Small intestine (tissue), 16 donors: ENCODE measurements at places on chromosomes 16 and 17.
A peak's percentile ranks its signal among the peaks of the same experiment; 100 is the strongest.

DNA sequence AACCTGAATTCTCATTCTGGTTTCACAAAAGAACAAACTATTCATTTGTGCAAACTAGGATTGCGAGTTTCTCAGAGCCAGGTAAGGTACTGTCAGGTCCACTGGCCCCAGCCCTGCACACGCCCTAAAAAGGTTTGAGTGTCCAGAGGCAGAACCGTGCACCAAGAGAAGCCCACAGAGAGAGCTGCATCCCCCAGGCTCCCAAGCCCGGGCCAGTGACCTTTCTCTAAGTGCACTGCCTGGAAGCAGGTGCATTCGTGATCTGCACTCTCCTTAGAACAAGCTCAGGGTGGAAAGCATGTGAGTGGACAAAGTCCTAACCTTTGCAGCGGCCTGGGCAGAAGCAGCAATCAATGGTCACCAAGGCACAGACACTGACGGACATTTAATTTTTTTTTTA, 26.8 kb downstream of the MEAK7 start:
- DNase-seq = no peak
- peaks cover 8% of the 10 kb centered on the region for H3K36me3 ChIP-seq
- no peak overlapping the region for H3K27ac ChIP-seq
- no peaks in the 10 kb centered on the region for H3K27me3 ChIP-seq
- no peaks in the 10 kb centered on the region for H3K4me1 ChIP-seq
- H3K4me3 ChIP-seq = no peak overlapping the region

DNA sequence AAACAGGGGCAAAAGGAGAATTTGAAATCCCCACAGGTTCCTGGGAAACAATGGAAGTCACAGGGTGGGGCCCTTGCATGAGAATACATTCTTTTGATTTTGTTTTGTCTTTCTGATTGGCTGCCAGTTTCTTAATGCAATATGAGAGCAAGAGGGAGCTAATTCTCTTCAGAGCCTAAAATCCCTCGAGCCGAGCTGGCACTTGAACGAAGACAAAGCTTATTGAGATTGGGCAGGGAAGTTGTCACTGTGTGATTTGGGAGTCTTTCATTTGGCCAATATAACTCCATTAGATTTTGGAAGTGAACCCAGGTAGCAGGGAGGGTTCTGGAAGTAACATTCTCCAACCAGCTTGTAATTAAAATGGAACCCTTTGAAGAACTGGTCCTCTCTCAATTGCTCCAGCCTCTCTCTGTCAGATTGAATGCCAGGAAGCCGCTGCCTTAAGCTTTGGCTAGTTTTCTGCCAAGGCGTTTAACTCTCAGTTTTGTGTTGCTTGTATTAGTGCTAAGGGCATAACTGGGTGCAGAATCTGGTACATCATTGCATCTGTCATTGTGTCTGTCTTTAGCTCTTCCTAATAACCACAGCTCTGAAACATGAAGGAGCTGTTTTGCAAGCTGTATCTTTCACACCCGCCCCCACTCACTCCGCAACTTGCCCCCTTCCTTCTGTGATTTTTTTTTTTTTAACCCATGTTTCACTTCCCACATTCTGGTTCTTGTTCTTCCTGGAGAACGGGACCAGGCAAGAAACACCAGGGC, 272.0 kb downstream of the MAF start:
- H3K27me3 ChIP-seq = no peaks in the 10 kb centered on the region
- peaks cover 13% of the 10 kb centered on the region for H3K4me1 ChIP-seq
- DNase-seq = no peak

DNA sequence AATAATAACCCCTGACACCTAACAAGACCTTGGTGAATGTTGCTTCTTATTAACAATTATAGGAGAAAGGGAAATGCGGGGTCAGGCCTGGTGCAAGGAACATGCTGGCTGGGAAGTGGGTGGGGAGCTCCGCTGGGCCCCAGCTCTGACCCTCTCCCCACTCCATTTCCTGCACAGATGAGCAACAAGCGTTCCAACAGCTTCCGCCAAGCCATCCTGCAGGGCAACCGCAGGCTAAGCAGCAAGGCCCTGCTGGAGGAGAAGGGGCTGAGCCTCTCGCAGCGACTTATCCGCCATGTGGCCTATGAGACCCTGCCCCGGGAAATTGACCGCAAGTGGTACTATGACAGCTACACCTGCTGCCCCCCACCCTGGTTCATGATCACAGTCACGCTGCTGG, 23.0 kb downstream of the RHBDL3 start:
- peaks cover 3% of the 10 kb centered on the region for H3K27me3 ChIP-seq
- no peak for DNase-seq
- no peak overlapping the region for H3K27ac ChIP-seq
- H3K36me3 ChIP-seq = no peaks in the 10 kb centered on the region

DNA sequence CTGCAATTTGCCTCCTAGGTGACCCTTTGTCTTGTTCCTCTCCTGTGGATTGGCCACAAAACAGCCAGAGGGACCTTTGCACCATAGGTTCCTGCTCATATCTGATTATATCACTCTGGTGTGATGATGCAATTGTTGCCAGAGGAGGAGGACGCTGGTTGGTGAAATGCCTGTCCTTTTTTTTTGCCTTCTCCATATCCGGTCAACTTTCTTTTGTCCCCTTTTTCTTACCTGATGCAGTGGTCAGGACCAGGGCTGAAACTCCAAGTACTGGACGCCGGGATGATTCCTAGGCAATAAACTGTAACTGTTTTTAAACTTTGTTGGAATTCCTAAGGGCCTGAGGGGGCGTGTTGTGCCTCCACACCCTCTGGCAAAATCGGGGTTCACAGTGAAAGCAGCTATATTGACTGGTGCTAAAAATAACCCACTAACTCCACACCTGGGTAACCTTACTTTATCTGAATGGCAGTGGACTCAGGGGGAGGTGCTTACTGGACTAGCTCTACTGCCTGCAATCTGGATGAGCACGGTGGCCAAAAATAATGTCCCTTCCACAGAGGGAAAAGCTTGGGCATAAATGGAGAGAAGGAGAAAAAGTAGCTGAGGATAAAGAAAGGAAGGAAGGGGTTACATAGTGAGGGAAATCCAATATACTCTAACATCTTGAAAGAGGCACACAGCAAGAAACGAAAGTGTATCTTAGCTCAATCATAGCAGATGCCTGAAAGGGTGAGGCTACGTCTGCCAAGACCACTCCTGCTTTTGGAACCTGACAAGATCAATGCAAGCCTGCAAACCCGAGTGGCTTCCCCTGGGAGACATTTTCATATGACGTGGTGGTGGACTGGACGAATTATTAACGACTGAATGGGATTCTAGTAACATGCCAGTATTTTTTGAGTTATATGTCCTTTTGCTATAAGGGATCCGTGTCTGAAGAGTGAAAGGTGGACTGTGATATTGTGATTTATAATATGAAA, 28.4 kb upstream of the ZNF423 start:
- peaks cover 49% of the 10 kb centered on the region for H3K4me1 ChIP-seq
- DNase-seq = peak; percentile 84
- peak overlapping the region; percentile 86 for H3K27ac ChIP-seq
- H3K27me3 ChIP-seq = peaks cover under 1% of the 10 kb centered on the region
- H3K36me3 ChIP-seq = no peaks in the 10 kb centered on the region

- H3K4me3 ChIP-seq = no peak overlapping the region
- no peaks in the 10 kb centered on the region for H3K4me1 ChIP-seq
- no peaks in the 10 kb centered on the region for H3K27me3 ChIP-seq
- no peaks in the 10 kb centered on the region for H3K36me3 ChIP-seq
- no peak overlapping the region for H3K27ac ChIP-seq
These were observed 255.9 kb downstream of the CEP112 start for GRCh38 chr17:65936013-65936412.

GRCh38 chr17:15882777-15883176, 62.2 kb upstream of the ADORA2B start:
- no peaks in the 10 kb centered on the region for H3K36me3 ChIP-seq
- no peaks in the 10 kb centered on the region for H3K27me3 ChIP-seq
- H3K4me1 ChIP-seq = no peaks in the 10 kb centered on the region

DNA sequence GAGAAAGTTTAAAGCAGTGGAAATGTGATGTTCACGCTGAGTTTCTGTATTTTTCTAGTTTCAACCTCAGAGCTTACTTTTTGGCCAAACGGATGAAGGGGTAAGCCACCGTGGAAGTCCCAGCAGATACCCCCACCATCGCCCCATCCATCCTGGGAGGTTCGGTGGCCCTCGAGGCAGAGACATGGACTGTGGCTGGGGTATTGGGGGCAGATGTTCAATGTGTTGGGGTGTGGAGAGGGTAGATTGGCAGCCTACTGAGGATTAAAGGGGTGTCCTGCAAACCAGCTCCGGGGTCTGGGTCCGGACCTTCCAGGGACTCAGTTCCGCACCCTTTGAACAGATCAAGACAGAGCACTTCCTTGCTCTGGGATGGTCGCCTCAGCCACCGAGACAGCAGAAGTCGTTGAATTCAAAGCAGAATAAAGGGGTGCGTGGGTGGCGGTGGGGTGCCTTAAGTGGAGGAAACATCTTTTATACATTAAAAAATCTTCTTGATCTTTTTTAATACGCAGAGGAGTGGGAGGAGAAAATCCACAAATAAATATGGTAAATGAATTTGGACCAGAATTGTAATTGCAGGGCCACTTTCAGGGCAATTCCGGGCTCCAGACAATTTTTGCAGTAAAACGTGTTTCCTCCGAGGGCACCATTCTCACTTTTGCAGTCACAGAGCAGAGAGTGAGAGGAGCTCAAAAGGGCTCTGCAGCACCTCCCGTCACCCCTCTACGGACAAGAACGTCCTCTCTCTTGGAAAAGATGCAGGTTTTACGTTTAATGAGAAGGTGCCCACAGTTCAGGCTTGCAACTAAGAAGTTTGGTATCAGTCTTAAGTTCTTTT, 8.2 kb upstream of the CBX8 start:
- H3K4me3 ChIP-seq = no peak overlapping the region
- no peaks in the 10 kb centered on the region for H3K36me3 ChIP-seq
- DNase-seq = no peak
- H3K27ac ChIP-seq = no peak overlapping the region
- peaks cover 2% of the 10 kb centered on the region for H3K4me1 ChIP-seq

DNA sequence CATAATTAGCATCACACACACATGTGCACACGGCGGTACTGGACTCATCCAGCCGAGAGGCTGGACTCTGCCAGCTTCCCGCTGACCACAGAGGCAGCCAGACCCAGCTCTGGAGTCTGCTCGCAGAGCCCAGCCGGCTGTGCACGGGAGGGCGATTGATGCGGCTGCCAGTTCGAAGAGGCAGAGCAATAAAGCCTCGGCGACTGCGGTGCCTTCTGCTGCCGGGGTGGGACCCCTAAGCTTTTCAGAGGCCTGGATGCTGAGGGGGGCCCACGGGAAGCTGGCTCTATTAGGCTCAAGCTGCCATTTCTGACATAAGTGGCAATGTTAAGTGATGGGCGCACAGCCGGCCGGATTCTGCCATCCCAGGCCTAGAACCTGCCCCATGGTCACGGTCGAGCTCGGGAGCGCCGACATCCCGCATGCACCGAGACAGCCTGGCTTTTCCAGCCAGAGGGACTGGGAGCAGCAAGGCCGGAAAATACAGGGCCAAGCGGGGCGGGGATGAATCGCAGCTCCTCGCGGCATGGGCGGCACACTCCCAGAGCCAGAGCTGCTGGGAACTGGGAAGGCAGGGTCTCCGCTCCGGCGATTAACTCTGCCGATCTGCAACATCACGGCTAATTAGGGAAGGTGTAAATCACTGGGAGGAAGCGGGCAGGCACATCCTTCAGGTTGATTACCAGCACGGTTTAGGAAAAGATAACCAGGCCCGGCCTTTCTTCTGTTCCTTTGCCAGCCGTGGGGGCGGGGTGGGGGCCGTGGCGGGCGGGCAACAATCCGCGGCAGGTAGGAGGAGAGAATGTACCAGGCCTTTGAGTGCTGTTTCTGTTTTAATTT, 57.7 kb downstream of the TBC1D16 start:
- no peak overlapping the region for H3K27ac ChIP-seq
- DNase-seq = no peak
- no peaks in the 10 kb centered on the region for H3K27me3 ChIP-seq
- H3K36me3 ChIP-seq = peaks cover 74% of the 10 kb centered on the region

- peak overlapping the region; percentile 9 for H3K4me3 ChIP-seq
- H3K36me3 ChIP-seq = no peaks in the 10 kb centered on the region
- DNase-seq = no peak
These were observed 53.9 kb downstream of the MYO1D start for GRCh38 chr17:32822996-32823395.

- no peak for DNase-seq
- H3K36me3 ChIP-seq = peaks cover 2% of the 10 kb centered on the region
- H3K27me3 ChIP-seq = no peaks in the 10 kb centered on the region
- no peaks in the 10 kb centered on the region for H3K4me1 ChIP-seq
- H3K27ac ChIP-seq = no peak overlapping the region
- H3K4me3 ChIP-seq = no peak overlapping the region
These were observed 29.5 kb downstream of the CYLD start for GRCh38 chr16:50771366-50771765.

GRCh38 chr17:76532072-76532651, 5.3 kb downstream of the CYGB start:
- H3K36me3 ChIP-seq = no peaks in the 10 kb centered on the region
- H3K4me1 ChIP-seq = no peaks in the 10 kb centered on the region
- peak overlapping the region; percentile 89 for H3K27ac ChIP-seq
- no peak overlapping the region for H3K4me3 ChIP-seq

- peaks cover 6% of the 10 kb centered on the region for H3K4me1 ChIP-seq
- no peaks in the 10 kb centered on the region for H3K27me3 ChIP-seq
- H3K4me3 ChIP-seq = no peak overlapping the region
- no peaks in the 10 kb centered on the region for H3K36me3 ChIP-seq
These were observed 34.1 kb downstream of the CDK5R1 start for GRCh38 chr17:32520737-32521404.

GRCh38 chr17:10216213-10216938, 18.0 kb upstream of the GAS7 start:
- no peak overlapping the region for H3K4me3 ChIP-seq
- no peaks in the 10 kb centered on the region for H3K27me3 ChIP-seq
- H3K4me1 ChIP-seq = no peaks in the 10 kb centered on the region
- H3K27ac ChIP-seq = no peak overlapping the region
- DNase-seq = no peak
- H3K36me3 ChIP-seq = no peaks in the 10 kb centered on the region

DNA sequence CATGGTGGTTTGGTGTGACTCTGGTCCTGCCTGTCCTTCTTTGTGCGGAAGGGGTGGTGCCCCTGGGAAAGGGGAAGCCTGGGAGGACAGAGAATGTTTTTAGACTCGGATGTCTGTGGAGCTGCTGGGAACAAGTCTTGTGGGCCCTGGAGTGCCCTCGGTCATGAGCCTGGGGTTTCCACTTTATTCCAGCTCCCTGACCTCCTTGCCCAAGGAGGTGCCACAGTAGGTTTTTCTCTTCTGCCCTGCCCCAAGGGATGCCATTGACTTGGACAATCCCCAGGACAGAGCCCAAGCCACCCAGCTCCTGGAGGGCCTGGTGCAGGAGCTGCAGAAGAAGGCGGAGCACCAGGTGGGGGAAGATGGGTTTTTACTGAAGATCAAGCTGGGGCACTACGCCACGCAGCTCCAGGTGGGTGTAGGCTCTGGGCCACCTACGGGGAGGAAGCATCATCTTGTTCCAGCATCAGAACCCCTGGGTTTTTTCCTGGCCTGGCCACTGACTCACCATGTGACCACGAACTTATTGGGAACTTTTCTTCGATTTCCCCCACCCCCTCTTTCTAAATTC, 1.4 kb downstream of the STAT5A start:
- DNase-seq = no peak
- H3K27ac ChIP-seq = peak overlapping the region; percentile 82
- no peak overlapping the region for H3K4me3 ChIP-seq
- H3K27me3 ChIP-seq = no peaks in the 10 kb centered on the region
- H3K36me3 ChIP-seq = peaks cover 14% of the 10 kb centered on the region
